Esophagus muscularis mucosa (tissue), 4 donors: ENCODE measurements at places on chromosomes 12 and 14. TPM values are rescaled to one million over a fixed set of nuclear protein-coding genes. Genes with fewer than 3 reads are reported as not detected.

The LGR5 gene
- under 0.01 TPM for total RNA-seq

The ITFG2 gene
- total RNA-seq, result 24.9 TPM

The GLIPR1L2 gene
- 0.17 TPM for total RNA-seq

The TGM1 gene
- total RNA-seq, result 0.52 TPM

DNA sequence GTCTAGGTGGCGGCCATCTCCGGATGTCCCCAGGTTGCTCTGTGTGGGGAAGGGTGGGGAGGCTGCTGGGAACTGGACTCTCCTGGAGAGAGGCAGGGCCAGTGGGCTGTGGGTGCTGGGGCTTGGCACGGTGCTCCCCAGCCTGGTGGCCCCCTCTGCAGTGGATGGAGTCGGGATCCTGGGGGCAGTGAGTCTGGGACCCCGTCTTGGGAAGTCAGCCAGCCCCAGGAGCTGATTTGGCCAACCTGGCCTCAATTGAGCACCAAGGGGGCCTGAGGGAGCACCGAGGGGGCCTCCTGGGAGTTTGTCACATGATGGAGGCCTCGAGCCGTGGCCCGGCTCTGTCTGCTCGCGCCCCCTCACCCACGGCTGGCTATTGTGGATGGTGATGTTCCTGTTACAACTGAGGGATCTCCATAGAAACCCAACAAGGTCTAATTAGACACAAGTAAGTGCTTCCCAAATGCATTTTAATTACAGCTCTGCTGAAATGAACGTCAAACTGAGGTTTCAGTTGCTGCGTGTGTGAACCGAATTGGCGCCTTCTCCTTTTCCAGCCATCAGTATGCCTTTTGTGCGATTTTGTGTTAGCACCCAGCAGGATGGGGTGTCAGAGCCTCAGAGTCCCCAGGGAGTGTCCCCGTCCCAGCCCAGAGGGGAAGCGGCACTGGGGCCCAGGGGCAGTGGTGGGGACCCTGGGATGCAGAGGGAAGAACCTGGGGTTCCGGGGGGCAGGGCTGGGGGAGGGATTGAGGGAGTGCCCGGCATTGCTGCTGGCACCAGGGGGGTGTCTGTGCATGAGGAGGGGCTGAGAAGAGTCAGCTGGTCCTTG, 71.8 kb downstream of the KIF26A start:
- H3K4me1 ChIP-seq, result no peaks in the 10 kb centered on the region
- H3K27me3 ChIP-seq, result peaks cover 74% of the 10 kb centered on the region
- H3K4me3 ChIP-seq, result no peak overlapping the region
